Sciatic nerve (tissue), 2 donors: ENCODE measurements at places on chromosomes 1 and 21.

DNA sequence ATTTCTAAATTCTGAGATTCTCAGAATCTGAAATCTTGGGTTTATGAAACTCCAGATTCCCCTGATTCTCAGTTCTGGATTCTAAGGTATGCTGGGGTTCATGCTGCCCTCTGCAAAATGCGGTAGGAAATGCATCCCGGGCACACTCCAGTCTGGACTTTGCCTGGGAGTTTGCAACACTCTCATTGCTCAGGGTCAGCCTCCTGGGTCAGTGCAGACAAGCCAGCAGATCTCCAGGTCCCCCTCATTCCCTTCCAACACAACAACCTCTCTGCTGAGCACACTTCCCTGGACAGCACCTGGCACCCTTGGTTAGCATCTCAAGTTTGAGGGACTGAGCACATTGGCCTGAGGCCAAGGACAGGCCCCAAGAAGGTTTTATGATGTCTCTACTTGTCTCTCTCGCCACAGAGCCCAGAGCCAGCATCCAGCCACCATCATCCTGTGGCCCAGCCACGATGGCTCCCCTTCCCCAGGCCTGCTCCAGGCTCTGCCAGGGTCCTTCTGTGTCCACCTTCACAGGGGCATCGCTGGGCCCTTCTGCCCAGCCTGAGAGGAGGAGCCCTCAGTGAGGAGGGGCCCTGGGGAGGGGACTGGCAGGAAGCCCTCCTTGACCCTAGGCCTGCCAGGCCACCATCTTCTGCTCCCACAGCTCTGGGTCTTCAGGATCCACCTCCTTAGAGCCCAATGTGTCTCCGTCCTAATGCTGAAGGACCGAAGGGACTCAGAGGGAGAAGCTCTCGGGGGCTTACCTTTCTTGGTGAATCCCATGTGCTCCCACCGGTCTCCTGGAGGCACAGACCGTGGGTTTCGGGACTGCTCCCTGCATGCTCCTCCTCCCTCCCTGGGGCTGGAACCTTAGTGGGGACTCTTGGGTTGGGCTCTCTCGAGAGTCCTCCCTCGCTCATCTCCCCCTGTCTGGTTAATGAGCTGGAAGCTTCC lies 550.7 kb downstream of the PTPRU start:
- DNase-seq: no peak

- DNase-seq: no peak
Measured at GRCh38 chr1:51570063-51570710, 46.7 kb upstream of the OSBPL9 start.

GRCh38 chr1:26910343-26911160 lies 3.2 kb downstream of the NR0B2 start:
- no peak for DNase-seq

DNA sequence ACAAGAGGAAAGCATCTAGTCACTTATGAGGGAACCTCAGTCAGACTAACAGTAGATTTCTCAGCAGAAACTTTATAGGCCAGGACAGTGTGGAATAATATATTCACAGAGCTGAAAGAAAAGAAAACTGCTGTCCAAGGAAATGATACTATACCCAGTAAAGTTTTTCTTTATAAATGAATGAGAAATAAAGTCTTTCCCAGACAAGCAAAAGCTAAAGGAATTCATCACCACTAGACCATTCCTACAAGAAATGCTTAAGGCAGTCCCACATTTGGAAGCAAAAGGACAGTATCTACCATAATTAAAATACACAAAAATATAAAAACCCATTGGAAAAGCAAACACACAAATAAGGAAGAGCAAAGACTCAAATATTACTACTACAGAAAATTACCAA lies 59.9 kb downstream of the PSMG1 start:
- no peak for DNase-seq

GRCh38 chr21:31203431-31204054 lies 140.5 kb downstream of the TIAM1 start:
- no peak for DNase-seq

- peak; percentile 72 for DNase-seq
Measured at GRCh38 chr1:206685334-206685768, 646 bp downstream of the MAPKAPK2 start.

- no peak for DNase-seq
Measured at GRCh38 chr1:915295-916172, 8.2 kb upstream of the SAMD11 start.

DNA sequence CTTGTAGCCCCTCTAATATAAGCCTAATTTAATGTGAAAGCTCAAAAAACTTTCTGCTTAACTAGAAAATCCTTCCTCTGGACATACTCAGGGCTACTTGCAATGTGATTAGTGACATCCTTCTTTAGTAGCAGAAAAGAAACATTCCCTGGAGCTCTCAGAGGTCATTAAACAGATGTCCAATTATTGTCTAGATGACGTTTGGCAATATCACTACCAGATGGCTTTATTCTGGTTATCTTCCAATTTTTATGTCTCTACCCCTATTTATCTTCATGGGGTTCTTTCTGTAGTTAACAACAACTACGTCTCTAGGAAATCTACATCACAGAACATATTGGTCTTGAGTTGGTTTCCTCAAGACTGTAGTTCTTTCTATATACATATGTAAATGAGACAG lies 44.2 kb downstream of the CTH start:
- no peak for DNase-seq

DNA sequence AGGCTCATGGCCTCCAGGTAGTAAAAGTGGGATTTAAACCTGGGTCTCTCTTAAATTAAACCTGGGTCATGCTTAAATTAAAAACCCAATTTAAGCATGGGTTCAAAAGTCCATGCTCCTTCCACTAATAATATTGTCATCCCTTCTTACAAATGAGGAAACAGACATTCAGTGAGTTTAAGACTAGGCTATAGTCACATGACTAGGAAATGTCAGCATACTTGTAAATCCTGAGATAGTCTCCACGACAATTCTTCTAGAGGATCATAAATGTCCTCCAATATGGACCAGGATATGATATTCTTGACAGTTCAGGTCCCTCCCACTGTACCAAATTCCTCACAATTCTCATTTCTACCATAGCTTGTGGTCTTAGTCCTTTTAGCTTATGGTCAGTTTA lies 10.5 kb upstream of the IGFN1 start:
- DNase-seq: no peak

GRCh38 chr1:59193443-59194093 lies 103.3 kb upstream of the FGGY start:
- DNase-seq: no peak

- DNase-seq: no peak
Measured at GRCh38 chr1:31891280-31891679, 46.9 kb downstream of the PTP4A2 start.

DNA sequence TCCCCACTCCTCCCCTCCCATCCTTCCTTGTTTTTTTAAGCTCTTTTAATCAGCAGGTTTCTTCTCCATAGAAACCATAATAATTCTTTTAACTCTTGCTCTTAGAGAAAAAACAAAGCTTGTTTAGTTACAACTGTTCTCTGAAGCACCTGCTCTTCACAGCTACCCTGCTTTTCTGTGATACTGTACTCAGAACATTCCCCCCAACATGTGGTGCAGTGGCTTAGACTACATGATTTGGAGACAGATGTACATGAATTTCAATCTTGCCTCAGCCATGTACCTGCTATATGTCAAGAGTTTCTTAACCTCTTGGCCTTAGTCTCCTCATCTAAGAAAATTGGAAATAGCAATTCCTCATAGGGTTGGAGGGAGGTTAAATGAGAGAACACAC lies 33.5 kb downstream of the LAMC2 start:
- no peak for DNase-seq

DNA sequence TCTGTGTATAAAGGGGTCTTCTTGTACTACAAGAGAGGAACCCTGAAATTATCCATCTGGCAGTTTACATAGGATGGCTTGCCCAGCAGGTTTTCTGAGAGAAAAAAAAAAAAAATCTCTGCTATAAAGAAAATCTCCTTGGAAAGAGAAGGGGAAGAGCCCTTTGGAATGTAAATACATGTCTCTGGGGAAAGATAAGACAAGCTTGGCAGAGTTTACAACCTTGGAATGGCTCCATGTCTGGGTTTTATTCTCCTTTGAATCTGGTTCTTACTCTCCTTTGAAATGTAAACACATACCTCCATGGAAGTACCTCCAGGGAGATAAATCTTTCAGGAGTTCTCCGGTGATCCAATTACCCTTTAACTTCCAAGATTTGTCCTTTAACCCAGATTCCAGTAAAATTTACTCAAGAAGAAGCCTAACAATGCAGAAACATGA lies 45.1 kb upstream of the DNAH14 start:
- DNase-seq: no peak

DNA sequence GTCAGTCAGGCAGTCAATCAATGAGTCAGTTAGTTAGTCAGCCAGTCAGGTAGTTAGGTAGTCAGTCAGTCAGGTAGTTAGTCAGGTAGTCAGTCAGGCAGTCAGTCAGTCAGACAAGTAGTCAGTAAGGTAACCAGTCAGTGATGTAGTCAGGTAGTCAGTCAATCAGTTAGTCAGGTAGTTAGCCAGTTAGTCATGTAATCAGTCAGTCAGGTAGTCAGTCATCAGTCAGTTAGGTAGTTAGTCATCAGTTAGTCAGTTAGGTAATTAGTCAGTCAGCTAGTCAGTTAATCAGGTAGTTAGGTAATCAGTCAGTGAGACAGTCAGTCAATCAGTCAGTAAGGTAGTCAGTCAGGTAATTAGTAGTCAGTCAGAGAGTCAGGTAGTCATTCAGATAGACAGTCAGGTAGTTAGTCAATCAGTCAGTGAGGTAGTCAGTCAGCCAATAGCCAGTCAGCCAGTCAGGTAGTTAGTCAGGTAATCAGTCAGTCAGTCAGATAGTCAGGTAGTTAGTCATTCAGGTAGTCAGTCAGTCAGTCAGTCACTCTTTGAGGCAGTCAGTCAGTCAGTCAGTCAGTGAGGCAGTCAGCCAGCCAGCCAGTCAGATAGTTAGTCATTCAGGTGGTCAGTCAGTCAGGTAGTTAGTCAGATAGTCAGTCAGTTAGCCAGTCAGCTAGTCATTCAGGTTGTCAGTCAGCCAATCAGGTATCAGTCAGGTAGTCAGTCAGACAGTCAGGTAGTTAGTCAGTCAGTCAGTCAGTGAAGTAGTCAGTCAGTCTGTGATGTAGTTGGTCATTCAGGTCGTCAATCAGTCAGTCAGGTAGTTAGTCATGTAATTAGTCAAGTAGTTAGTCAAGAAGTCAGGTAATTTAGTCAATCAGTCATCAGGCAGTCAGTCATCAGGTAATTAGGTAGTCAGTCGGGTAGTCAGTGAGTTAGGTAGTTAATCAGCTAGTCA lies 15.3 kb downstream of the KRTAP10-1 start:
- no peak for DNase-seq

DNA sequence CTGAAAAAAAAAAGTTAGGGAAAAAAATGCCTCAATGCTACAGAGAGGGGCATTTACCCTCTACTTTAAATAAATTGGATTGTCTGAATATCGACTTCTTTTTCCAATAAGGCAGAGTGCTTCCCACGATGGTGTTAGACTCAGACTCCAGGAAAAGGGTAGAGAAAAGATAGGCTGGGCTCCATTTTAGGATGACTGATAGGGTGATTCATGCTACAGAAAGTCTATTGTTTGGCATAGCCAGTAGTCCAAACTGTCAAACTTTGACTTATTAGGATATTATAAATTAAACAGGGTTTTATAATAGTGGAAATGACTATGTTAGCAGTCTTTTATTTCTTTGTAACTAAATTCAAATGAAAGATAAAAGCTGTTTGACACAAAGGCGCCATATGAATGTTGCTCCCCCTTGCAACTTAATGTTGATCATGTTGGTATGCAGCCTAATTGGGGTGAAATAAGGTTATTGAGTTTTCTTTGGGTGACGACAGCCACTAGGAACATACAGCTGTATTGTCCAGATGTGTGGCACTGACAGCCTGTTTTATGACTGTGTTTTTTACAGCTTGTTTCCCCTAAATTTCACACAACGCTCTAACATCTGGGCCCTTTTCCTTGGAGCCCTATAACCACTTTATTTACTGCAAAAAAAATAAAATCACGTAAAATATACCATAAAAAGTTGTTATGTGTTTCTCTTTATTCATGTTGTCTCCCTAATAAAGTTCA lies 69.3 kb downstream of the SPAG17 start:
- DNase-seq: no peak

- no peak for DNase-seq
Measured at GRCh38 chr21:45848331-45848730, 133.2 kb upstream of the COL6A1 start.
